ENCODE measurements at places on chromosomes 4 and X.

DNA sequence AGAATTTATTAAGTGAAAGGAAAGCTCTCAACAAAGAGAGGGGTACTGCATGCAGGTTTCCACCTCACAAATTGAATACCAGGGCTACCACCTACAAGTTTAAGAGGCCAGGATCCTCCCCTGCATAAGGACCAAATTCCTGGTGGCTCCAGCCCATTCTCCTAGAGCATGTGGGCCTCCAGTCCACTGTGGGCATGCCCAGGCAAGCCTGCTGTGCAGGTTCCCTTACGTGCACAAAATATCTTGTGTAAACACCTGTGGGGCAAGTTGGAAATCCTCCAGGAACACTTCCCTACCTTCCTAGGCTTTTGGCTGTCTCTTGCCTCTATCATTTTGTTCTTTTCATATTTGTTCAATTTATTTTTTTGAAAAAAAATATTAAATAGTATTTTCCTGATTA is 724.3 kb downstream of the ARAP2 start:
- no peak for DNase-seq

DNA sequence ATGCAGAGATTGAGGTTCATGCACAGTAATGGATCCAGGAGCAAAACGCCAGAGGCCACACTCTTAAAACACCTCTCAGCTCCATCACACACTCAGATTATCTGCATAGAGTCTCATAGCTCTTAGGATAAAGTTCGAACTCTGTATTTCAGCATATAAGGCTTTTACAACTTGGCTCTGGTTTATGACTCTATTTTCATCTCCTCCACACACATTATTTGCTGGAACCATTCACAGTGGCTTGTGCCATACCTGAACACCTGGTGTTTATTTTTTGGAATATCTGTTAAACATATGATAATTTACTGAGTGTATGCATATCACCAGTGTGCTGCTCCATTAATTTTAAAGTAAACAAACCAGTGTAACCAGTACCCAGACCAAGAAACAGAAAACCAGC is 27.2 kb downstream of the RASL11B start:
- no peak for DNase-seq

DNA sequence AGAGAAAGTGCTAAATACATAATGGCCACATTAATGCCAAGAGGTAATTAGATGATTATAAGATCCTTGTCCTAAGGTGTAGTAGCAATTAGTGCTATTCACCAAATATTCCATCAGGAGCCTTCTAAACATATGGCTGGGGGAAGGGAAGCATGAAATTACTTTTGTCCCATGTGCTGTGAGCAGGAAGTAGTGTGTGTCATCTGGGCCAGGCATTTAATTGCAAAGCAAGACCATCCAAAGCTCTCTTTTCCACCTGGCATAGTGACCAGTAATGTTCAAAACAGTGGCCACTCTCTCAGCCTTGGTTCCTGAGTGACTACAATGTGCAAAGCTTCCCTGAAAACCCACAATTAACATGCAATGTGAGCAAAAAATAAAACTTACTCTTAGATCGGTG is 144.2 kb upstream of the FAM241A start:
- no peak for DNase-seq

GRCh38 chr4:139011225-139011950 is 4.2 kb upstream of the NOCT start:
- DNase-seq = no peak

DNA sequence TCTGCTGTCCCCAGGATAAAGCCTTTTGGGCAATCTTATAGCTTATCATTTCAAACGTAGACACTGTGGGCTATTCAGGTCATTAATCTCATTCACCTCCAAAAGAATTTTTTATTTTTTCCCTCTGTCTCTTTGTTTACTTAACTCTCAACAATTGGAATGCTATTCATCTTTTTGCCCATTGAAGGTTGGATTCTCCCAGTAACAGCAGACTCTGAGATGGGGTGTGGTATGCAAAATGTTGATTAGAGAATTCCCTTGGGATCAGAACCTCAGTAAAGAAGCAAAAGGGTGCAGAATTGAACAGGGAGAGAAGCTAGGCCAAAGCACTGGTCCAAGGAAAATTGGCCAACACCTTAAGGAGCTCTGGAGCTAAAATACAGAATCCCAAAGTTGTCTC is 60.4 kb downstream of the CAMK2D start:
- DNase-seq = no peak

- DNase-seq = no peak
Observed at GRCh38 chr4:1010395-1011021, 918 bp upstream of the FGFRL1 start.

- DNase-seq = no peak
Observed at GRCh38 chrX:52933976-52934703, 24.2 kb downstream of the FAM156A start.

DNA sequence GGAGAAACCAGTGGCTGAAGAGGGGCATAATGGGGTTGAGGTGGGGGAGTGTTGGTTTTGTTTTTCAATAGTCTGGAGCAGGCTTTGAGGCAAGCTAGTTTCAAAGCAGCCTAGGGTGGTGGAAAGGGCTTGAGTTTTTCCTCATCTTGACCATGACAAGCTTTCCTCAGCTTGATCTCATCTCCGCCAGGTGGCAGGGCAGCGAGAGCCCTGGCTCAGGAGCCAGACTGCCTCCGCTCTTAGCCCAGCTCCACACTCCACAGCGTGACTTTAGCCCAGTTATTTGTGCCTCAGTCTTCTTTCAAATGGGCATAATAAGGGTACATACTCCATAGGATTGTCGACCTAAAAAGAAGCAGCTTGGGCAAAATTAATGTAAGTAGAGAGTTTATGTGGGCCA is 29.9 kb upstream of the SOWAHD start:
- no peak for DNase-seq

DNA sequence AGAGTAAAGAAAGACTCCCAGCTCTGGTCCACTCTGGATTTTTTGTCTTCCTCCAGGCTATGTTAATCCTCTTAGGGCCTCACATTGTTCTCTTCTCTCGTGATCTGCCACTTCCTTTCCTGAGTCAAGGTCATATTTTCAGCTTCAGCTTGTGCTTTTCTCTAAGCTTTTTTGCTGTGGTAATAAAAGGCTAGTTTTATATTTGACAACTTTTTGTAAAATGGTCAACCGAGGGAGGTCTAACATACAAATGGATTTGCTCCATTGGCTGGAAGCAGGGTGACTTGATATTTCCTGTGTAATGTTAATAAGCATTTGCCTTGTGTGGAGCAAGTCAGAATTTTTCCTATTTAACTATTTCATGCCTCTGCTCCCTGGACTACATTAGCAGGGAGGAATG is 239.7 kb downstream of the RAB28 start:
- no peak for DNase-seq

- DNase-seq = no peak
Observed at GRCh38 chrX:13750204-13750603, 15.7 kb downstream of the OFD1 start.

DNA sequence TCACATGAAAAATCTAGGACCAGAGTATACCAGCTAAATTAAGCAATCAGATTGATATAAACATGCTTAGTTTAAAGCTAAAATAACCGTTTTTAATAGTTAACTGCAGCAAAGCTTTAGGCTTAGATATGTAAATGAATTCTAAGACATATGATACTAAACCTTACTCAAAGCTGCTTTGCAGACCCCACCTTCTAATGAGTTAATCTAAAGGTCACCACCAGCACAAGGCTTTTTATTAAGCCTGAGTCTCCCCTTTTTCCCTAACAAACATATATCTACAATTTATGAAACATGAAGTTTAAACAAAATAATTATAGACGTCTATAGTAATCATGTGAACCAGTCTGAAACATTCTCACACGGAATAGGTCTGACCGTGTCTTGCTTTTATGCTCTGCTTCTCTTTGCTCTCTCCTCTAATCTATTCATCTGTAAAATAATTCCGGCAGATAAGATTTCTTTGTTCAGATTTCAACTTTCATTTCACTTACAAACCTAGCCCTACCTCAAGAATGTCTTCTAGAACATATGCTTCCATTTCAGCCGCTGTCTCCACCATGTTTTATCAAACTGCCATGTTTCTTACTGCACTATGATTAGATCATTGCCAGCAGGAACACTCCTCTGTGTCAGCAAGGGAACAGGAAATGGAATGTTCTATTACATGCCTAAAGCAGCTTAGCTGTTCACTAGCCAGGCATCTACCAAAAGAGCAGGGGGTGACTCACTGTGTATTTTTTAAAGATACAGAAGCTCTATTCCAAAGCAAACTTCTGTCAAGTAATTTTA is 35.9 kb downstream of the ANKRD17 start:
- peak; percentile 20 for DNase-seq

DNA sequence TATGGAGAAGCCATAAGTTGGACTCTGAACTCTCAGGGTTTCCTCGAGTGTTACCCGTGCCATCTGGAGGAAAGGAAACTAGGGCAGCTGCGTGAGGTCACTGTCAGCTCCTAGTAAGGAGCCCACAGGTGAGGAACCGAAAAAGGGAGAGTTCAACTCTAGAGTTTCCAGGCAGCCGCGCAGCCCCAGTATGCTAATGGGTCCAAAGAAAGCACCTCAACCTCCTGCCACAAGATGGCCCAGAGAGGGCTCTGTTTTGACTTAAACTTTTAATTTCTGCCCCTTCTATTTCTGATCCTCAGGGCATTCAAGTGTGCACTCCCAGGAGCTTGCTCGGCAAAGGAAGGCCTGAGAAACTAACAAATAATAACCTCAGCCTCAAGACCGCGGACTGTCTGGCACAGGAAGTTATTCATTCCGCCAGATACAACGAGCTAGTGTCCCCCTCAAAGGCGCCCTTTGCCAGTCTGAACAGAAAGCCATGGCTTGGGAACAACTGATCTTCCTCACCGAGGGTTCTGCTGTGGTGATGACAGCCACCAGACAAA is 13.9 kb downstream of the SCARB2 start:
- DNase-seq = no peak

- no peak for DNase-seq
Observed at GRCh38 chr4:32147446-32148085, 1427.4 kb downstream of the PCDH7 start.

- DNase-seq = no peak
Observed at GRCh38 chrX:40281336-40282005, 183.7 kb upstream of the BCOR start.

DNA sequence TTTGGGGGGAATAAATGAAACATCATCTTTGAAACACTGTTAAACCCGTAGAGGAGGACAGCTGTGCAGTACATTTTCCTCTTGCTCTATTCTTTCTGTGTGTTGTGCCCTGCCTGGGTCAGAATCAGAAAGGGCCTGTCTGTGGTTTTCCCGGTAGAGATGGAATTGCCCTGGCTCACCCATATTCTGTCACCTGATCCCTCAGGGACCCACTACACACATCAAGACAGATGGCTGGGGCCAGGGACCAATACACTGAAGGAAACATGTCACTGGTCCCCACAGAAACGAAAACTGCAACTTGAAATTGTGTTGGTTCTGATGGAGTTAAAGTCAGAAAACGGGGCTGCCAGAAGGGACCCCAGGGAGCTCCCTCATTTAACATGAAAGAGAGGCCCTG is 114.9 kb downstream of the ZNF827 start:
- no peak for DNase-seq

DNA sequence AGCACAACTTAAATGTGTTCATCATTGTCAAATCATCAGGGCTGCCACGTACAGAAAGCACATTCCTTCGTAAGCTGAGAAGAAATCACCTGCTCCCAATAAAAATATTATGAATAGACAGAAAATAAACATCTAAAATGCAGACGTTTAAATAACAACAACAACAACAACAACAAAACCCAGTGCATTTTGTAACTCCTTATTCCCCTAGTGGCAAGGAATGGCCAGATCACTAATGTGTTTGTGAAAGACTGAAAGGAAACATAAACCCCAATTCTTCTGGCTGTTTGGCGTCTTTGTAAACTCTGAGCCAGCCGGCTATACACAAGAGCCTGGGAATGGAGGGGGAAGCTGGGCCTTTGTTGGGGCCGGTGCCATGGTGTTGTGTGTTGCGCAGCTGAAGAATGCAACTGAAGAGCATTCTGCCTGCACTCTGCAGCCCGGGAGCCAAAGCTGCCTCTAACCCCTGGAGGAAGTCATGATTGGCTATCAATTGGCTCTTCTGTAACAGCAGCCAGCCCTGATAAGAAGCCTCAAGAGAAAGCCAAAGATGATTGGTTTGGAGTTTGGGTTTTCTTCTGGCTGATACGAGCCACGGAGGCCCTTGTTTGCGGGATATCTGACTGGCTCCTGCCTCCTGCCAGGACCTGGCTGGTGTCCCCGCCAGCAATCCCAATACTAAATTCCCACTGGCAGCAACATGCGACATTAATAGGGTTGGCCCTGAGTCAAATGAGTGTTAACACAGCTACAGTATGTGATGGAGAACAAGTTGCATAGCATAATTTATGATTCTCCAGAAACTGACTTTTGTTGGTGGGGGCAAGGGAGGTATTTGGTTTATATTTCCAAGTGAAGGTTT is 89.7 kb upstream of the TFDP3 start:
- DNase-seq = no peak

- DNase-seq = no peak
Observed at GRCh38 chrX:150032742-150033141, 94.5 kb upstream of the EOLA2 start.

- DNase-seq = no peak
Observed at GRCh38 chr4:27049239-27049829, 188.7 kb downstream of the STIM2 start.

GRCh38 chr4:79739912-79740311 is 331.9 kb upstream of the GK2 start:
- DNase-seq = no peak

DNA sequence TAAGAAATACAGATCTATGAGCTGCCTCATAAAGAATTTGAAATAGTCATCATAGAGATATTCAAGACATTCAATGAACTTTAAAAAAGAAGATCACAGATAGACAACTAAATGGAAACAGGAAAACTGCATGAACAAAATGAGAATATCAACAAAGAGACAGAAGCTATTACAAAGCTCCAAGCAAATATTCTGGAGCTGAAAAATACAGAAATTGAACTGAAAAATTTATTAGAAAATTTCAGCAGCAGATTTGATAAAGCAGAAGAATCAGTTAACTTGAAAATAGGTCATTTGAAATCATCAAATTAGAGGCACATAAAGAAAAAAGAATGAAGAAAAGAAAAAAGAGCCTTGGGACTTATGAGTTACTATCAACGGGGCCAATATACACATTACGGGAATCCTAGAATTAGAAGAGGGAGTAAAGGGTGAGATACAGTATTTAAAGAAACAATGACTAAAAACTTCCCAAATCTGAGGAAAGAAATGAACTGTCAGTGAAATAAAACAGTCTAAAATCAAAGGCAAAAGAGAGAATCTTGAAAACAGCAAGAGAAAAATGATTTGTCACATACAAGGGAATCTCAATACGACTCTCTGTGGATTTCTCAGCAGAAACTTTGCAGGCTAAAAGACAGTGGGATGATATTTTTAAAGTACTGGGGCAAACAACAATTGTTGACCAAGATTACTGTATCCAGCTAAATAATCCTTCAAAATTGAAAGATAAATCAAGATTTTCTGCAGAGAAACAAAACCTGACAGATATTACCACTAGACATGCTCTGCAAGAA is 641.6 kb downstream of the ANKRD50 start:
- no peak for DNase-seq

DNA sequence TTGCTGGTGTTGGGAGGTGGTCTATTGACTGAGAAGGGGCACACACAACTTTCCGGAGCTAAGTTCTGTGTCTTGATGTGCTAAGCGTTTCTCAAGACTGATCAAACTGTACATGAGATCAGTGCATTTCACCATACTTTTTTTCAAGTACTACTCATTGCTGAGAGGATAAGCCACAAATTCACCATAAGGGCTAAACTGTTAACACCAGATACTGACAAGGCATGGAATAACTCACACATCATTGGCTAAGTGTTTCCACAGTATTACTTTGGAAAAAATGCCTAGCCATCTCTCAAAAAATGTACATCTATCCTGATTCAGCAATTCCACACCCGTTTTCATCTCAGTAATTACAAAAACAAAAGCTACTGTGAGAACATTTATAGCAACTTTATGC is 13.0 kb downstream of the RBMX start:
- no peak for DNase-seq
